Endodermal cell (in vitro differentiated cells): ENCODE measurements at places on chromosomes 3 and 15.

DNA sequence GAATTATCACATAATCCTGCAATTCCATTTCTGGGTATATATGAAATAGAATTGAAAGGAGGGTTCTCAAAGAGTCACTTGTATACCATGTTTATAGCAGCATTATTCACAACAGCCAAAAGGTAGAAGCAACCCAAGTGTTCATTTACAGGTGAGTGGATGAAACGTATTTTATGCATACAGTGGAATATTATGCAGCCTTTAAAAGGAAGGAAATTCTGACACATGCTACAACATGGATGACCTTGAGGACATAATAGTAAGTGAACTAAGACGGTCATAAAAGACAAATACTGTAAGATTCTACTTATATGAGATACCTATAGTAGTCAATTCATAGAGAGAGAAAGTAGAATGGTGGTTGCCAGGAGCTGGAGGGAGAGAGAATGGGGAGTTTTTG is 110.8 kb upstream of the LIPC start:
- no peak overlapping the region for H3K27ac ChIP-seq
- H3K4me1 ChIP-seq, result no peaks in the 10 kb centered on the region
- no peaks in the 10 kb centered on the region for H3K36me3 ChIP-seq
- H3K27me3 ChIP-seq, result no peaks in the 10 kb centered on the region
- no peak for DNase-seq

GRCh38 chr3:54188176-54188791 is 65.9 kb downstream of the CACNA2D3 start:
- H3K27ac ChIP-seq, result no peak overlapping the region
- H3K27me3 ChIP-seq, result no peaks in the 10 kb centered on the region
- H3K4me3 ChIP-seq, result no peak overlapping the region
- H3K4me1 ChIP-seq, result no peaks in the 10 kb centered on the region

DNA sequence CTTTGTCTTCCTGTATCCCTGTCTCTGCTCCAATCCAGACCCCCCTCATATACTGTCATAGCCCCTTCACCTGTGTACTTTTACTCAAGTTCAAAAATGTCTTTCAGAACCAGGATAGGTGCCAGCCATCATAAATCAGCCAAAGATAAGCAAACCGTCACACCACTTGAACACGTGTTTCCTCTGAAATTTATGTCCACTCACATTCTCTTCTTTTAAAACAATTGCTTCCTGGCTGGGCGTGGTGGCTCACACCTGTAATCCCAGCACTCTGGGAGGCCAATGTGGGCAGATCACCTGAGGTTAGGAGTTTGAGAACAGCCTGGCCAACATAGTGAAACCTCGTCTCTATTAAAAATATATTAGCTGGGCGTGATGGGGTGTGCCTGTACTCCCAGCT is 74.1 kb downstream of the IGF2BP2 start:
- H3K4me1 ChIP-seq, result peaks cover 4% of the 10 kb centered on the region
- no peak overlapping the region for H3K27ac ChIP-seq
- peaks cover 38% of the 10 kb centered on the region for H3K36me3 ChIP-seq
- H3K27me3 ChIP-seq, result no peaks in the 10 kb centered on the region

GRCh38 chr15:50685191-50685975 is 1.2 kb downstream of the TRPM7 start:
- H3K27me3 ChIP-seq, result no peaks in the 10 kb centered on the region
- peaks cover 16% of the 10 kb centered on the region for H3K36me3 ChIP-seq
- no peak for DNase-seq

GRCh38 chr3:197050511-197050910 is 20.9 kb upstream of the MELTF start:
- no peaks in the 10 kb centered on the region for H3K27me3 ChIP-seq
- no peak overlapping the region for H3K4me3 ChIP-seq
- no peaks in the 10 kb centered on the region for H3K4me1 ChIP-seq
- DNase-seq, result no peak
- H3K27ac ChIP-seq, result no peak overlapping the region
- H3K36me3 ChIP-seq, result peaks cover 55% of the 10 kb centered on the region

DNA sequence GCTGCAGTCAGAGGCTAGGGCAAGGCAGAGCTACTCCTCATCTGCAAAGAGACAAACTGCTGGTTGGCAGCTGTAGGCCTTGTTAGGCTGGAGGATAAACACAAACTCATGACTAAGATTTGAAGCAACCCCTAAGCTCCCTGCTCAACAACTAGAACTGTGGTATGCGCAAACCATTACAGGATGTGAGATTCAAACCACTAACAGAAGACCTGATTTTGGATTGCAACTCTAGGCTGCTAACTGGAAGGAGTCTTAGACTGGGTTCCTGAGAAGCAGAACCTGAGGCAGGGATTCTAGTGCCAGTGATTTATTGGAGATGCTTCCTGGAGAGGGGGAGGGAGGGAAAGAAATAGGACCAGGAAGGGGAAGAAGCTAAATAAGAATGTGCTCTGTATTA is 22.5 kb downstream of the CCR4 start:
- H3K27me3 ChIP-seq, result no peaks in the 10 kb centered on the region
- no peak overlapping the region for H3K27ac ChIP-seq
- H3K4me1 ChIP-seq, result no peaks in the 10 kb centered on the region
- H3K4me3 ChIP-seq, result no peak overlapping the region

DNA sequence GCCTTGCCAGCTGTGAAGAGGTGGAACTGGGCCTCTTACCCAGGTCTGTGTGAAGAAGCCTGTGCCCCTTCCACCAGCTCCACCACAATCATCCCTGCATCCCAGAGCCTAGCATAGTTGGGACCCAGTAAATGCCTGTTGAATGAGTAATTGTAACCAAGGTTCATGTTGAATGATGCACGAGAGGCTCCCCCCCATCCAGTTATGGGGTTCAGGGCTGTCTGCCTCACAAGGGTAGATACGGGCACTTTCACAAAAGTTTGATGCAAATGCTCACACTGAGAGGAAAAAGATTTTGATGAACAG is 29.5 kb upstream of the TSEN2 start:
- no peak overlapping the region for H3K4me3 ChIP-seq
- H3K4me1 ChIP-seq, result peaks cover 8% of the 10 kb centered on the region
- H3K27me3 ChIP-seq, result peaks cover 75% of the 10 kb centered on the region
- DNase-seq, result no peak
- H3K27ac ChIP-seq, result no peak overlapping the region

DNA sequence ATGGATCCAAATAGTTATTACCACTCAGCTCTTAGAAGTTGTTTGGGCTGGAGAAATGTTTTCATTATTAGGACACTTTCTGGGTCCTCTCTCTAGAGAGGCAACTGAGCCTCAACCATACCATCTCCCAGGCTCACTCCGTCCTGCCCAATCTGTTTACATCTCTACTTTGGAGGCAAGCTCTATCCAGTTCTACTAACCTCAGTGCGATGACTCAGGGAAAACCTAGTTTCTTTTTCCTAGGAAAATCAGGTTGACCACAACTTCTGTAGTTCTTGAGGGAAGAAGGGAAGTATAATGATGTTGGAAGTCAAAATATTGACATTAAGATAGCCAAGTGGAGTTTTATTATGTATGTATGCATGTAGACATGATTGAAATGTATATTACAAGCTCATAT is 40.4 kb downstream of the LPP start:
- peaks cover 46% of the 10 kb centered on the region for H3K36me3 ChIP-seq
- peak; percentile 15 for DNase-seq
- H3K4me1 ChIP-seq, result no peaks in the 10 kb centered on the region
- H3K27ac ChIP-seq, result no peak overlapping the region

- no peak overlapping the region for H3K4me3 ChIP-seq
- no peak for DNase-seq
- H3K27me3 ChIP-seq, result no peaks in the 10 kb centered on the region
- H3K4me1 ChIP-seq, result no peaks in the 10 kb centered on the region
- H3K27ac ChIP-seq, result no peak overlapping the region
- no peaks in the 10 kb centered on the region for H3K36me3 ChIP-seq
These were observed 130.8 kb downstream of the SERPINI1 start for GRCh38 chr3:167866331-167866730.

GRCh38 chr15:57134851-57135250 is 216.4 kb downstream of the TCF12 start:
- DNase-seq, result no peak
- H3K27ac ChIP-seq, result peak overlapping the region; percentile 93
- no peaks in the 10 kb centered on the region for H3K27me3 ChIP-seq

DNA sequence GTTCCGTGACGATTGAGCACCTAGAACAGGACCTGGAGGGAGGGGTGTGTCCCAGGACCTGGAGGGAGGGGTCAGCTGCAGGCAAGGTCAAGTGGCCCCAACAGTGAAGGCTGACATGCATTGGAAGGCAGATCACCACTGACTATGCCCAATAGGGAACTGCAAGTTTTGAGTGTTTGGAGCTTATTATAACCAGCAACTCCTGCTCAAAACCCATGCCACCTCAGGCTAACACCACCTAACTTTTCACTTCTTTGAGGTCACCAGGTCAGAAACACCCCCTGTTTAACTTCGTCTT is 93.1 kb downstream of the MYLK start:
- peaks cover 55% of the 10 kb centered on the region for H3K27me3 ChIP-seq
- H3K36me3 ChIP-seq, result no peaks in the 10 kb centered on the region
- no peak overlapping the region for H3K27ac ChIP-seq
- no peak overlapping the region for H3K4me3 ChIP-seq

DNA sequence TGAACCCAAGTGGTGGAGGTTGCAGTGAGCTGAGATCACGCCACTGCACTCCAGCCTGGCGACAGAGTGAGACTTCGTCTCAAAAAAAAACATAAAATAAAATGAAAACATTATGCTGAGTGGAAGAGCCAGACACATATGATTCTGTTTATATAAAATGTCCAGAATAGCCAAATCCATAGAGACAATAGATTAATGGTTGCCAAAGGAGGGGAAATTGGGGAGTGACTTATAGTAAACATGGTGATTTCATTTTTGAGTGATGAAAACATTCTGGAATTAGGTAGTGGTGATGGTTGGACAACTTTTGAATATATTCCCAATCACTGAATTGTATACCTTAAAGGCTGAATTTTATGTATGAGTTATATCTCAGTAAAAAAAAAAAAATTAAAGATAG is 172.0 kb upstream of the BFSP2 start:
- no peaks in the 10 kb centered on the region for H3K36me3 ChIP-seq
- no peak overlapping the region for H3K4me3 ChIP-seq
- H3K27ac ChIP-seq, result no peak overlapping the region
- no peak for DNase-seq
- no peaks in the 10 kb centered on the region for H3K27me3 ChIP-seq
- H3K4me1 ChIP-seq, result no peaks in the 10 kb centered on the region

DNA sequence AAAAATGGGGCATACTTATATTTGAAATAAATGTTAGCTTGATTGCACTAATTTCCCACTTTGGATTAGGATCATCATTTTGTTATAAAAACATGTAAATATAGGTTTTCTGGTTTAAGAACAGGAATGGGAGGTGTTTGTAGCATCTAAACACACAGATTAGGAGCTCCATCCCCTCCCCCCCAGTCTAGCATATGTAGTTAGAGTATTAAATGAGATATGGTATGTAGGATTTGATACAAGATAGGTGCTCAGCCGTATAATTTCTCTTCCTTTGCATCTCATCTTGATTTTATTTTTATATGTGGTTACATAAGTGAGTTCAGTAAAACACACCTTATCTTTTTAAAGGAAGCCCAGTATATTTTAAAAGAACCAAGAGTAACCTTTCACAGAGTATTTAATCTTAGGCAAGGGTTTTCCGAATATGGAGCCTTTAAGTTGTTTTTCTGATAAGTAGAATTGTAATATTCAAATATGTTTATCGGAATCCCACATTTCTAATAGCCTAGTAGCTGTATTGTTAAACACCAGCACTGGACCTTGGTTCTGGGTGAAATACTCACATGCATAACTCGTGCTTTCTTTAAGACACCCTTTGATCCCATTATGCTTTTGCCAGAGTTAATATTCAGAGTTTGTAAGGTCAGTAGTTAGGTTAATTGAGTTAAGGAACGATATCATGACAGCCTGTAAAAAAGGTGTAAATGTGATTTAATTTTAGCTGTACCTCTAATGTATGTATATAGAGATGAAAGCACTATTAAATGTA is 2.3 kb downstream of the SLC25A36 start:
- DNase-seq, result no peak
- peaks cover 4% of the 10 kb centered on the region for H3K4me1 ChIP-seq
- H3K27ac ChIP-seq, result no peak overlapping the region
- peaks cover 8% of the 10 kb centered on the region for H3K36me3 ChIP-seq
- H3K4me3 ChIP-seq, result peak overlapping the region; percentile 95

DNA sequence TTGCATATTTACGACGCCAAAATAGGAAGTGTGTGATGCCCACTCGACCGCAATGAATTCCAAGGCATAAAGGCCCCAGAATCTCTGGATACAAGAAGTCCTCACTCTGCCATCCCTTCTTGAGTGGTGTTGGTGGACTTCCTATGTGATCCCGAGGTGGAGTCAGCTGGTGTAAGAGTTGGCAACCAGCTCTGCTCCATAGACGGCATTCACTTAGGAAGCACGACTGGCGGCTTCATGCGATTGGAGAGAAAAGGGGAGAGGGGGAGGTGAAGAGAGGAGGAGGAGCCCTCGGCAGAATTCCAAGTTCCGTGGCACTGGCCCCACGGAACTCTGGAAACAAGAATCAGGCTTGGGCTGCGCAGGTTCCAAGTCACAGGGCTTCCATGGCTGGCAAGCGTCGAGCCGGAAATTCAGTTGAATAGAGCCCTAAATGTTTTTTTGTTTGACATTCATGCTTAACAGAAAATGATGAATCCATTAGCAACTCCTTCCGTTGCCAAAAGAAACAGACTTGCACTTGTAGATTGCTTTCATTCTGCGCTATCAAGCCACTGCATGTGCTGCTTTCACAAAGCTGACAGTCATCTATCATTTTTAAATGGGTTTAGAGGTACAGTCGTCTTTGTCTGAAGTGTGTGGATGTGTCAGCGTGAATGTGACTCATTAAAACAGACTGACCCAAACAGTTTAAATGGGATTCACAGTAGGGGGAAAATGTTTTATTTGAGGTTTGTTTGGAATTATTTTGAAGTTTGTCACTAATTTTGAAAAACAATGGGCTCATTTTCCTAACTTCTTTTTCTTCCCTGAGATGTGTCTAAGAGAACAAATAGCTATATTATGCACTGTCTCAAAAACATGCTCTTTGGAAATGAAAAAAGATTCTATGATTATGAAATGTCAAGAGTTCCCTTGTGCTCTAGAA is 428.3 kb upstream of the ATP11B start:
- H3K36me3 ChIP-seq, result no peaks in the 10 kb centered on the region
- no peaks in the 10 kb centered on the region for H3K27me3 ChIP-seq

GRCh38 chr3:32432045-32432710 is 40.5 kb downstream of the CMTM7 start:
- H3K27me3 ChIP-seq, result no peaks in the 10 kb centered on the region
- no peak for DNase-seq
- no peaks in the 10 kb centered on the region for H3K36me3 ChIP-seq
- no peak overlapping the region for H3K27ac ChIP-seq
- no peaks in the 10 kb centered on the region for H3K4me1 ChIP-seq

DNA sequence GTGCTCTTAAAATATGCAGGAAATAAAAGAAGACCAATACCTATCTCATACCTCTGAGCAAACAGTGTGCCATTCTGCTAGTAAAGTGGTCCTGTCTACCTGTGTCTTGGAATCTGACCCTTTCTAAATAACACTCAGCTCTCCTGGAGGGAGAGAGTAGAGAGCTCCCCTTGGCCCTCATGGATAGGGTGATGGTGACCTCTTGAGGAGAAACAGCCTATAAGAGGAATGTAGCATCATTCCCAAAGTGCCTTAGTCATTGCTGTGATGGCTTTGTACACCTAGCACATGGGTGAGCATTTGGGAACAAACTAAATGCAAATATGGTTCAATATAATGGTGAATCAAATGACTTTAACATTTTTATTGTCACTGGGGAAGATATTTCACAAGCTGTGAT is 10.0 kb downstream of the SNTN start:
- H3K4me1 ChIP-seq, result no peaks in the 10 kb centered on the region
- DNase-seq, result peak; percentile 66
- no peaks in the 10 kb centered on the region for H3K36me3 ChIP-seq
- H3K27ac ChIP-seq, result no peak overlapping the region
- no peaks in the 10 kb centered on the region for H3K27me3 ChIP-seq
- no peak overlapping the region for H3K4me3 ChIP-seq
